ENCODE measurements at places on chromosomes 11 and 22. TPM values are rescaled to one million over a fixed set of nuclear protein-coding genes. Genes with fewer than 3 reads are reported as not detected.
A peak's percentile ranks its signal among the peaks of the same experiment; 100 is the strongest.

DNA sequence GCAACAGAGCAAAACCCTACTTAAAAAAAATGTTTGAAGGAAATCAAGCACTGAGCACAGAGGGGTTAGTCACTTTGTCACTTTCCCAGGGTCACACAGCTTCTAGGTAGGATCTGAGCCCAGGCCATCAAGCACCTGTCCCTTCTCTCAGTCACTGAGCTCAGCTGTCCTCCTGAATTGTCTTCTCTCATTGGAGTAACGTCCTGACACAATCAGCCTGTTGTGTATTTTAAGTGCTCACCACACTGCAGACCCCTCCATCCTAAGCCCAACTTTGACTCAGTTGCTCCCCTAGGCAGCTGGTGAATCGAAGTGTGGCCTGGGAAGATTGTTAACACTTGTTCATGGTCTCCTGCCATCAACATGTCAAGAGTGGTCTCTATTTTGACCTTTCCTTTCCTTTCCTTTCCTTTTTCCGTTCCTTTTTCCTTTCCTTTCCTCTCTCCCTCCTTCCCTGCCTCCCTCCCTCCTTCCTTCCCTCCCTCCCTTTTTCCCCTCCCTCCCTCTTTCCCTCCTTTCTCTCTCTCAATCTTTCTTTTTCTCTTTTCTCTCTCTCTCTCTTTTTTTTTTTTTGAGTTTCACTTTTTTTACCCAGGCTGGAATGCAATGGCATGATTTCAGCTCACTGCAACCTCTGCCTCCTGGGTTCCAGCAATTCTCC, 76.1 kb downstream of the PIWIL3 start:
- H3K4me3 ChIP-seq = no peak overlapping the region
- H3K27me3 ChIP-seq = no peaks in the 10 kb centered on the region
- no peaks in the 10 kb centered on the region for H3K36me3 ChIP-seq
- no peaks in the 10 kb centered on the region for H3K4me1 ChIP-seq

Gene CNTN5
- not detected for total RNA-seq

- no peak for DNase-seq
- H3K27me3 ChIP-seq = no peaks in the 10 kb centered on the region
- H3K4me1 ChIP-seq = peaks cover 45% of the 10 kb centered on the region
Measured at GRCh38 chr11:119085437-119085847, 761 bp downstream of the HMBS start.

DNA sequence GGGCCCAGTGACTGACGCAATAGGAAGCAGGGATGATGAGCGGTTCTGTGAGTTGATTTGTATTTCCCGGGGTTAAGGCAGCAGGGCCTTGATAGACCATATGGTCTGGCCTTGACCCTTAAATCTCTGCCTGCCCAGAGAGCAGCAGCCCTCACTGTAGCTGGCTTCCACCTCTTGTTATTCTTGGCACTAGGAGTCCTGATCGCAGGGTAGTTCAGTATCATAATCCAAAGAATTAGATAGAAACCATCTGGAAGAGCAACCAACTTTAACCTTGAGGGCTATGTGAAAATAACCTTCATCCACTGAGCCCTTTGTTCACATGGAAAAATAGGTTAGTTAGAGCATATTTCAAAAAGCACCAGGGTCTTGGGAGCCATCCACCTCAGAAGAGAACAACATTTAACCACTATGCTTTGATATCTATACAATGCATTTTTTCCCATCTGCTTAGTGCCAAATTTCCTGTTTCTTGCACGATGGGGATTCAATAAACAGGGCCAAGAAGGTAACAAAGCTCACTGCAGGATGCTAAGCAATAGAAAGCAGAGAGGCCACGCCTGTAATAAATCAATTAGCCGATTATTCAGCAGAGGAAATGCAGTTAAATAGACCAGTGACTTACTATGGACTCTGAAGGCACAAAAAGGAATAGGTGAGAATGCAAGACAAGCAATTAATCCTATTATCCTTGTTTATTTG, 761.3 kb downstream of the OPCML start:
- no peaks in the 10 kb centered on the region for H3K36me3 ChIP-seq
- DNase-seq = no peak
- no peak overlapping the region for H3K4me3 ChIP-seq
- peak overlapping the region; percentile 22 for H3K27ac ChIP-seq
- H3K27me3 ChIP-seq = peaks cover 13% of the 10 kb centered on the region

- DNase-seq = no peak
- H3K4me3 ChIP-seq = no peak overlapping the region
- H3K27ac ChIP-seq = no peak overlapping the region
- H3K27me3 ChIP-seq = peaks cover 11% of the 10 kb centered on the region
Measured at GRCh38 chr11:18671246-18671645, 27.3 kb upstream of the TMEM86A start.

DNA sequence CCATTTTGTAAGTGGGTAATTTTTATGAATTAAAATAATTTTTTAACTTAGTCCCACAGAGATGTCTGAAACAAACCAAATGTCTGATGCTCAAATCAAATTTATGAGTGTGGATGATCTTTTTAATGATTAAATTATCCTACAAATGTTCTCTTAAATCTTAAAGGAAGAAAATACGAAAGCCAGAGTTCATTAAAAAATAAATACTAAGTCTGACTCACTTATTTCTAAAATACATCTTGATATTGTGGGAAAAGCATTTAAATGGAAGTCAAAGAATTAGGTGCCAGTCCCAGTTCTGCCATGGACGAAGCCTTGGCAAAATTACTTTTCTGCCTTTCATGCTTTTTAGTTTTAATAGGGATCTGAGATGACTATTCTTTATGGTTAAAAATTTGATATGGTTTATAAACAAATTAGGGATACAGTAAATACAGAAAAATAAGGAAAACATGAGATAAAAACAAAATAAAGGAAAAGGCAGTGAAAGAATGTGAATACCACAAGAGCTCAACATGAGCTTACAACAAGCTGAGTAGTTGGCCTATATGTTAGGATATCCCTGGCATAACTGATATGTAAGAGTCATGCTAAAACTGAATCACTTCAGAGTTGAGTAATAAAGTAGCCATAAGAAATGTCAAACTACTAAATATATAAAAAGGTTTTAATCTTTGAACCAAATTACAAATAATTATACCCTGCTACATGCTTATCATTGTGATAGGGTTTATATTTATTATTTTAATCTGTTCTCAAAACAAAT, 9.2 kb downstream of the CCDC34 start:
- DNase-seq = no peak
- H3K36me3 ChIP-seq = peaks cover 17% of the 10 kb centered on the region
- H3K4me1 ChIP-seq = peaks cover 19% of the 10 kb centered on the region
- H3K4me3 ChIP-seq = no peak overlapping the region
- H3K27me3 ChIP-seq = no peaks in the 10 kb centered on the region

- no peaks in the 10 kb centered on the region for H3K4me1 ChIP-seq
- no peak for DNase-seq
- H3K27me3 ChIP-seq = no peaks in the 10 kb centered on the region
- H3K36me3 ChIP-seq = no peaks in the 10 kb centered on the region
- H3K4me3 ChIP-seq = no peak overlapping the region
Measured at GRCh38 chr11:123924027-123924426, 15.4 kb upstream of the OR4D5 start.

- no peaks in the 10 kb centered on the region for H3K27me3 ChIP-seq
- H3K4me1 ChIP-seq = no peaks in the 10 kb centered on the region
- no peak for DNase-seq
Measured at GRCh38 chr22:45200860-45201511, 37.3 kb downstream of the NUP50 start.

DNA sequence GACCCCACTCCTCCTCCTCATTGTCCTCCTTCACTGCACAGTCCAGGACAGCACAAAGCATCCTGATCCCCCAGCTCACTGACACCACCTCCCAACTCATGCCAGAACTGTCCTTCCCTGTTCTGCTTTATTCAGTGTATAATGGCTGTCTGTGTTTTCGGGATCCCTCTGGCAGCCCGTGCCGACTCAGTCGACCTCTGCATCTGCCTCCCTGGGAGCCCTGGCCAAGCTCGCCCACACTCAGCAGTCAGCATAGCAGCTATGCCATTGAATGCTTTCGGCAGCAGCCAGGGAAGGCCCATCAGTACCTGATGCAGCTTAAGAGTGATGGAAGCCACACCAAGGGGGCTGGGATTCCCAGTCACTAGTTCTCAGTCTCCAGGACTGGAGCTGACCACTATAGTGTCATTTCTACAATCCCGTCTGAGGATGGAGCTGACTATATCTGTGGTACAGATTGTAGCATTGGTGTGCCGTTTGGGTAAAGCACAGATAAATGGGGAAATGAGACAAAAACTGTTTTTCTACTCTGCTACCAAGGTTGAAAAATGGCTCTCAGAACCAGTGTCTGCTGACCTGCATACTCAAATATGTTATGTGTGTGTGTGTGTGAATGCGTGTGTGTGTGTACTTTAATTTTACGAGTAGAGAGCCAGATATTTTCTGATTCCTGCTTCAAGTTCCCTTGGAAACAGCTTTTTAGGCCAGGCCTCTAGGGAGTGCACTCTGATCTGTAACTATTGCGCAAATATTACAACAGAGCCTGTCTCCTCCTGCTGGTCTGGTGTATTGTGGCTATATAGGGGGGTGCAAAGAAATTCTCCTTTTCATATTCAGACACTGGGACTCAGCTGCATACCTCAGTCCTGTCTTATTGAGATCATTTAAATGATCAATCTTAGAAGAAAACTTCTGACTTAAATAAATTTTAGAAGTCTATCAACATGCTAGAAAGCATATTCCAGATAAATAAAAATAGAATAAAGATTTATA, 78.8 kb upstream of the TOP3B start:
- peaks cover 40% of the 10 kb centered on the region for H3K27me3 ChIP-seq
- no peak for DNase-seq
- peak overlapping the region; percentile 85 for H3K27ac ChIP-seq
- H3K36me3 ChIP-seq = no peaks in the 10 kb centered on the region
- peaks cover 35% of the 10 kb centered on the region for H3K4me1 ChIP-seq

DNA sequence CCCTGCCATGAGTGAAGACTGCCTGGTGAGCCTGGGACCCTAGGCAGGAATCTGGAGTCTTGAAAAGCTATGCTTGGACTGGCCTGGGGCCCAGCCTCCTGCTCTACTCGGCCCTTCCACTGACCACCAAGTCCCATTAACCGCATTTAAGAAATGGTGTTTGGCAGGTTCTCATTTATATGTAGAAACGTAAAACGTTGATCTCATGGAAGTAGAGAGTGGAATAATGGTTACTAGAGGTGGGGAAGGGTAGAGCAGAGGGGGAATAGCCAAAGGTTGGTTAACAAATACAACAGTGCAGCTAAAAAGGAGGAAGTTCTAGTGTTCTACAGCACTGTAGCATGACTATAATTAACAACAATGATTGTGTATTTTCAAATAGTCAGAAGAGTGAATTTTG, 72.9 kb upstream of the EED start:
- DNase-seq = no peak
- no peaks in the 10 kb centered on the region for H3K4me1 ChIP-seq
- H3K4me3 ChIP-seq = no peak overlapping the region
- no peaks in the 10 kb centered on the region for H3K36me3 ChIP-seq
- no peaks in the 10 kb centered on the region for H3K27me3 ChIP-seq
- no peak overlapping the region for H3K27ac ChIP-seq

- H3K36me3 ChIP-seq = peaks cover 14% of the 10 kb centered on the region
- H3K4me1 ChIP-seq = peaks cover 7% of the 10 kb centered on the region
- H3K4me3 ChIP-seq = no peak overlapping the region
- no peaks in the 10 kb centered on the region for H3K27me3 ChIP-seq
- DNase-seq = no peak
Measured at GRCh38 chr22:40498420-40499208, 128.2 kb downstream of the SGSM3 start.

GRCh38 chr11:86559311-86559945, 113.0 kb downstream of the ME3 start:
- H3K4me3 ChIP-seq = no peak overlapping the region
- H3K27ac ChIP-seq = no peak overlapping the region
- peaks cover 5% of the 10 kb centered on the region for H3K4me1 ChIP-seq
- no peak for DNase-seq
- H3K36me3 ChIP-seq = peaks cover 18% of the 10 kb centered on the region

- H3K27me3 ChIP-seq = peaks cover 2% of the 10 kb centered on the region
- H3K4me3 ChIP-seq = no peak overlapping the region
- no peaks in the 10 kb centered on the region for H3K36me3 ChIP-seq
- H3K27ac ChIP-seq = no peak overlapping the region
- peaks cover 17% of the 10 kb centered on the region for H3K4me1 ChIP-seq
Measured at GRCh38 chr22:25839755-25840154, 97.8 kb downstream of the MYO18B start.

DNA sequence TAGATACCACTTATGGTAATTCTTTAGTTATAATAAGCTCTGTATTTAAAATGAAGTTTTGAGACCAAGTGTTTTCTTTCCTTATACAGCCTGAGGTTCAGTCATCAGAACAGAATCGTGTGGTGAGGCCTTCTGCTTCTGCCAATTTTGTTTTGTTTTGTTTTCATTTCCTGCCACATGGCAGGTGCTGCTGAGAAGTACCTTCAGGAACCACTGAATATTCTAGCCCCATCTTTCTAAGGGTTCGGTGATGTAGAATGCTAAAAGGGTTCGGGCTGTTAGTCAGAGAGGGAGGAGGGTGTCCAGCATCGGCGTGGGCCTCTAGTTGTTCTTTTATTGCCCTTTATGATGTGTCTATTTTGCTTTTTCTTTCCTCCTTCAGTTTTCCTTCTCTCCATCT, 25.8 kb downstream of the TNRC6B start:
- H3K36me3 ChIP-seq = no peaks in the 10 kb centered on the region
- no peak overlapping the region for H3K27ac ChIP-seq
- no peak for DNase-seq
- no peak overlapping the region for H3K4me3 ChIP-seq
- H3K27me3 ChIP-seq = no peaks in the 10 kb centered on the region

DNA sequence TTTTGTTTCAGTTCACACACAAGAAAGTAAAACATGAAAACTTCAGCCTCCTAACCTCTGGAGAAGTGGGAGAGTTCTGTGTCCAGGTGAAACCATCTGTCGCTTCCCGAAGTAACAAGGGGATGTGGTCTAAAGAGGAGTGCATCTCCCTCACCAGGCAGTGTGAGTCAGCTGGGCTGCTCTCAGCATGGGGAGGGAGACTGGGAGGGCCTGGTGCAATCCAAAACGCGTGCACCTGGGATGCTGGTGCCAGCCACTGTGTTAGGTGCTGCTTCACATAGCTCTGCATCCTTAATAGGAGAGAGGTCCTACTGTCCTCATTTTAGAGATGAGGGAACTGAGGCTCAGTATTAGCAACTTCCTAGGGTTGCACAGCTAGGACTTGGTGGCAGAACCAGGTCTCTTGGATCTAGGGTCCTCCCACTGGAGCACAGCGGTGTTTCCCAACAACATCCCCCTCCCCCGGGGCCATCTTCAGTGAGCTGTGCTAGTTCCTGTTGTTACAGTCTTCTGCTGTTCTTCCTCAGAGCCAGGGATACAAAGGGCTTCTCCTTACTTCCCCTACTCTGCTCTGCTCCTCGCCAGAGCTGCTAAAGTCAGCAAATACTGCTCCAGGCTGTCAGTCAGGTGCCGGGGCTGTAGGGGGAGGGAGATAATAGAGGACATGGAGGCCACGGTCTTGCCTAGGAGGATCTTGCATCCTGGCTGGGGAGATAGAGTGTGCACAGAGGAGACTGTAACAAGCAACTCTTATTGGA, 8.0 kb downstream of the IL10RA start:
- H3K27me3 ChIP-seq = peaks cover 3% of the 10 kb centered on the region
- DNase-seq = no peak
- H3K36me3 ChIP-seq = no peaks in the 10 kb centered on the region
